ENCODE measurements at places on chromosomes 4 and X.
A peak's percentile ranks its signal among the peaks of the same experiment; 100 is the strongest.

DNA sequence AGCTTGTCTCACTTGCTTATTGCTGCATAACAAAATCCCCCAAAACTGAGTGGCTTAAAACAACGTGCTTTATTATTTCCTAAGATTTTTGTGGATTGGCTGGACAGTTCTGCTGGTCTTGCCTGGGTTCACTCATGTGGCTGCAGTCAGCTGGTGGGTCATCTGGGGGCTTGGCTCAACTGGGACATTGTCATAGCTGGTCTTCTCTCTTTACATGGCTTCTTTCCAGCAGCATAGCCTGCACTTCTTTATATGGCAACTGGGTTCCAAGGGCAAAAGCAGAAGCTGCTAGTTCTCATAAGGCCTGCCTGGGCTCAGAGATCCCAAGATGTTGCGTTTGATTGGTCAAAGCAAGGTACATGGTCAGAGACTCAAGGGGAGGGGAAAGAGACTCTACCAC lies 33.7 kb upstream of the STAG2 start:
- DNase-seq, result no peak

DNA sequence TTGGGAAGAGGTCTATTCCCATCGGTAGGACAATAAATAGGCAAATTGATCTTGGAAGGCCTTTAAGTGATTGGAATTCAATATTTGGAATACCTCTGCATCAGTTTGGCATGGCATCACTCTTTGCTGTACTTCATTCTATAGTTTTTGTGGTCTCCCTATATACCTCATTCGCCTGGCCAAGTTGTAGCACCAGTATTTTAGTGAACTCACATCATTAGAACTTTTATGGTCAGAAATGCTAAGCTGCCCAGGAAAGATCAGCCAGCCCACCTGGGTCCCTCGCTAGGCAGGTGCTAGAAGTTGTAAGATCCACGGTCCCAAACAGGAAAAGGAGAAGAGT lies 40.3 kb downstream of the ZCCHC13 start:
- no peak for DNase-seq

- DNase-seq, result no peak
These were observed 411.9 kb upstream of the ACTRT1 start for GRCh38 chrX:128464116-128464515.

- no peak for DNase-seq
These were observed 168.2 kb downstream of the ZNF518B start for GRCh38 chr4:10288830-10289537.

- DNase-seq, result no peak
These were observed 215.9 kb downstream of the LRBA start for GRCh38 chr4:150799207-150799606.

DNA sequence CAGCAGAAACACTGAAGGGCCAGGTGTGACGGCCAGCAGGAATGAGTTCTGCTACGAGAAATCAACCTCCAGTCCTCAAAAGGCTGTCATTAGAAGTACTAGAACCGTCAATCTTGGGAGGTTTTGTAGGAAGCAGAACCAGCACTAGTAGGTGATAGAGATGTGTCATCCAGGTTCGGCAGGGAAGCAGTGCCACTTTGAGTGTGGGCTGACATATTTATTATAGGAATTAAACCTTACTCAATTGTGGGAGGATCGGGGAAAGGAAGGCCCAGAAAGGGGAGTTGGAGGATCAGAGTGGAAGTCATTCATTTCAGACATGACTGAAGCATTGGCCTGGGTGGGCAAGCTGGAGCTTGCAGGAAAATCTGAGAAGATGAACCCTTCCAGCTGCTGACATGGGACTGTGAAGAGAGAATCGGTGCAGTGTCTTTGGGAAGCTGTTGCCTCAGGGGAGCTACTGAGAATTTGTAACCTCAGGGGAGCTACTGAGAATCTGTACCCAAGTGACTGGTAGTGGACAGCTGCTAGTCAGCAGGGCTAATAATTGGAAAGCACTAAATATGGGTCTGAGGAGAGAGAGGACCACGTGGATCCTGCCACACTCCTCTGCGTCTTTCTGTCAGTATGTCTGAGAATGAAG lies 177.4 kb downstream of the SPRY1 start:
- DNase-seq, result no peak

DNA sequence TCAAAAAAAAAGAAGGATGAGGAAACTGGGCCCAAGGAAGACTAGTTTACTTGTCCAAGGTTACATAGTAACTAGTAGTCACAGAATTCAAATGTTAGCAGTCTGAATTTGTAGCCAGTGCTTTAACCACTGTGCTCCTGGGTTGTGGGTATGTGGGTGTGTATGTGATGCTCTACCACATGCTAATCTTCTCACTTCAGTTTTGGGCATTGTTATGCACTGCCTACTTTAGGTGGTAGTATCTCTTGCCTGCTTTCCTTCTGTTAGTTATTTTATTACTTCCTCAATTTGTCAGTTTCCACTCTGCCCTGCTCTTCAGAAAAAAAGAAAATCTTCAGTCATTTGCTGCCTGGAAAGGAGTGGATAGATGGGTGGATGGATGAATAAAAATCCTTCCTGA lies 219.2 kb downstream of the RPA4 start:
- no peak for DNase-seq

DNA sequence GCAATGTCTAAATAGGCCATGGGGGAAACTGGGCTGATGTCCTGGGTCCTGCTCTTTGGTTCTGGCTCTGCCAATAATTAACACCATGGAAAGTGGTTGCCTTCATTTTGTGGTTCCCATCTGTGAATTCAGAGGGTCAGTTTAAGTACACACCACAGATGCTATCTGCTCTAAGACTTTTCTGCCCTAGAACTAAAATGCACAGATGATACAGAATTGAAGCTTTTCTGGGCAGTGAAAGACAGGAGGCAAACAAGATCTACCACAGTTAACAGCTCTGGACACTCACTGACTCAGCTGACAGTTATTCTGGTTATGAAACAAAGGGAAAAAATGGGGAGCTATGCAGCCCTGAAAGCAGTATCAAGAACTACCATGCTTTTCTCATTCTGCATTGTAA lies 37.3 kb downstream of the APBB2 start:
- no peak for DNase-seq

DNA sequence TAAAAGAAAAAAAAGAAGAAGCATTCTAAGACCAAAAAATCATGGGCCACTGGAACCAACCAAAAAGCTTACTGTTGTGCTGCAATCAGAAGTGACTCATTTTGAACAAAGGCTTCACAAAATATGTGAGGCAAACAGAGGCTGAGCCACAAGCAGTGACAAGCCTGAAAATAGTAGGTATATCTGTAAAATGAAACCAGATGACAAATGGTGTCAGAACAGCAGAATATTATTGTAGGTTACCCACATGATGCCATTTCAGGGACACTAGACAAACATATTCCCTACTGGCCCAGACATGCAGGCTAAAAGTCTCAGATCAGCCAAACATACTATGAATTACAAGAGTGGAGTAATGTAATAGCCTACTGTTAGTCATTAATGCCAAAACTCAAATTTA lies 1301.8 kb upstream of the DIAPH2 start:
- DNase-seq, result no peak

- no peak for DNase-seq
These were observed 150.0 kb downstream of the CBR4 start for GRCh38 chr4:168859888-168860694.

DNA sequence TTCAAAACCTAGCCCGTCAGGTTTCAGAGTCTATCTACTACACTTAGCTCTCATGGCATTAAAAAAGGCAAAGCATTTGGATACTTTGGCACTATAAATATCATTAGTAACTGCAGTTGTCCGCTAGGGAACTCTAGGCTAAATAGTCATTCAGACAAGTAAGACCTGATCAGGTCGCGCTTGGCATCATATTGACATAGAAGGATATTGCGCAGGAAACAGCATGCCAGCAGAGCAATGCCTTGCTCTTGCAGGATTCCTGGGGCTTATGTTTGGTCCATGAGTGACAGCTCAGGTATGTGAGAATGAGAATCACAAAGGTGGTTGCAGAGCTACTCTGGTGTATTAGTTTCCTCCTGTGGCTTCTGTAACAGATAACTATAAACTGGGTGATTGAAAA lies 62.7 kb downstream of the KDM6A start:
- no peak for DNase-seq

DNA sequence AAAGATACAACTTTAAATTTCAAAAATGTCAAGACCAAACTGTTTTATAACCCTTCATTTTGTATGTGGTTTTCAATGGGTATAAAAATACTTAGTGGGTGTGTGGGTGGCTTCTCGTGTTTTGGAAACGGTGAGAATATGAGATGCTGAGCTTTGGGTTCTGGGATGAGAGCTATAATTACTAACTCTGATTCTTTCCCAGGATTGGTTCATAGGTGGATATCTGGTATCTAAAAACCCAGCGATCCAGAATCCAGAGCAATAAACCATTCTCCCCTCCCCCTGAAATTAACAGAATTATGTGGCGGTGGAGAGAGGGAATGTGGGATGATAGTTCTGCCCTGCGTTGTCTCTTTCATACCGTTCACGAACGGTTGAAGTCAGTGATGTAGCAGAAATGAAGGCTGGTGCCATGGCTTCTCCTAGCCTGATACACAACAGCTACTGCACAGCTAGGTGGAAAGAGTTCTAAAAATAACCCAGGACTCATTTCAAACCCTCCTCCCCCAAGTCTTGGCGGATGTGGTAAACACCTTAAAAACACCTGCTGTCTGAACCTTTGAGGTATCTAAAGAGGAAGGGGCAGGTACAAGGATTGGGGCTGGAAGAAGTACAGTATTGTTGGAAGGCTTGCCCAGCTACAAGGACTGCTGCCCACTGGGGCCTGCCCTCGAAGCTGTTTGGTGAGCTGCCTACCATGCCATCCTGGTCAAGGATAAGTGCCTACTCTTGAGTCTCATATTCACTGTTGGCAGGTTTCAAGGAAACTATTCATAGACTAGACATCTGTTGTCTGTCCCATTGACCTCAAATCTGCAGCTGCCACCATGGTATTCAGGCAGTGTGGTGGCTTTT lies 44.5 kb downstream of the SEPTIN11 start:
- peak; percentile 22 for DNase-seq

DNA sequence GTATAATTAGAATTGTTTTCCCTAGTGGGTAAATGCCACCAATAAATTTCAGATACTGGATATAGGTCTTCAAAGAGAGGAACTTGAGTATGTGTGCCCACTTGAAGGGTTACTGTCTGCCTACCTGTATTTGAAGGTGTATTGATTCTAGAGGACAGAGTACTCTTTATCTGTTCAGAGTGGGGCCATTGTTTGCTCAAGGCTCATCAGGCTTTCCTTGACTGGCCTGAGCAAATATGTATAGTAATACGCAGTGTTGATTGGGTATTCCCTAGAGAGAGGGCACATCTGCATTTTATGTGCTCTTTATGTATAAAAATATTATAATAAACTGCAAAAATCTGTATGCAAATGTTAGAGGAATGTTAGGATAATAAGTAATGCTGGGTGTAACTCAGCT lies 23.7 kb downstream of the RP2 start:
- no peak for DNase-seq

DNA sequence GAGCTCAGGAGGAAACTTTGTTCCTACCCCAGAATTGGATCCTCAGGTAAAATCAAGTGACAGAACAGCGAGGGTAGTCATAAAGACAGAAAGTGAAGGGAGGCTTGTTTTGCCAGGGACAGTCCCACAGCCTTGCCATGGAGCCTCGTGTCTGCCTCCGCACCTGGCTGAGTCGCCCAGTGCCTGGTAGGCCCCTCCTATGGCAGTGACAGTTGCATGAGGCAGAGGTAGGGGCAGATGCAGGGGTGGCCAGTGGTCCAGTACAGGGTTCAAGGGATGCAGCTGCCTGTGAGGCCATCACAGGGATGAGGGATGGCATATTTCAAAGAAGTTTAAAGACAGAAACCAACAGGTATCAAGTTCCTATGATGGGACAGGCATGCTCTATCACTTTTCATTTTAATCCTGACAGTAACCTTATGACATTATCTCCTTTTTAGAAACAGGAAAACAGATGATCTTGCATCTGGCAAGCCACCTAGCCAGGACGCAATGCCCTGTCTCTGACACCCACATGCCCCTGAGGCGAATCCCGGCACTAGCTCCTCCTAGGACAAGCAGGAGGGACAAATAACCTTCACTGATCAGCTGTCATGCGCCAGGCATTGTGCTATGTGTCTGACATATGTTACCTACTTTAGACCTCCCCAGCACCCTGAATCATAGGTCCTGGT lies 127.4 kb upstream of the ENPP6 start:
- no peak for DNase-seq

DNA sequence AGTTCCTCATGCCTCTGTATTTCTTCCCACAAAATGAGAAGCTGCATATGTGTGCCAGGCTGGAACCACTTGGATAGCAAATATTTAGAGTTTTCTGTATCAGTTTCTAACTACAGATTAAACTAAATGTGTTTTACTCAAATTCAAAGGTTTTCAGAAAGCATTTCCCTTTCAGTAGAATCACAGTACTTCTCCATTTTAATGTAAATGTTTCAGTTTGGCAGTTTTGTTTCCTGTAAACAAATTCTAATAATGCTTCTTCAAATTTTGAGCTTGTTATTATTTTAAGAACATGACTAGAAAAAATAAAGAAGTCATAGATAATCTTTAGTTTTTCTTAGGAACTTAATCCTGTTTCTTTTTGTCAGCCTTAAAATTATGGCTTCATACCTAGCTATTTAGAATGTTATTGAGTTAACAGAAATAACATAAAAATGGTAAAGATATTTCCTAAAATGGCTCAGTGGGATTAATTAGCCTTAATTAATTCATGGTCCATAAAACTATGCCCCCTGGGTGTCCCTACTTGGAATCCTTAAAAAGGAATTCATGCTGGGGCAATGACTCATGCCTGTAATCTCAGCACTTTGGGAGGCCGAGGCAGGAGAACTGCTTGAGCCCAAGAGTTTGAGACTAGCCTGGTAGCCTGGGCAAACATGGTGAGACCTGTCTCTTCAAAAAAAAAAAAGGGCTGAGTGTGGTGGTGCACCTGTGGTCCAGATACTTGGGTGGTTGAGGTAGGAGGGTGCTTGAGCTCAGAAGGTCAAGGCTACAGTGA lies 83.8 kb upstream of the GPR34 start:
- DNase-seq, result no peak

DNA sequence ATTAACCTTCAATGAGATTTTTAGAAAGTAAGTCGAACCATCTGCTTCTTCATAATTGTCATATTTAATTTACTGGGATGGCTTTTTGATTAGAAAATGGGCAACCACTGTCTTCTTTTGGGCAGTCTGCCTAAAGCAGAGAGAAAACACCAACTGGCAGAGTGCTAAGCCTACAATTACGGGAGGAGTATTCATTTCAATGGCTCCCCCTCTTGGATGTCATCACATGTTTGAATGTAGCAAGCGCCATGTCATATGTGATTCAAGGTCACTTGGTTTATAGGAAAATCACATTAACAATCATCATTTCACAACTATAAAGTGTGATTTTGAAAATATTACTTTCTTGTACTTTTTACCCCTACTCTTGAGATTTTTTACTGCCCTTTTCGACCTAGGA lies 261.9 kb downstream of the FRMPD4 start:
- no peak for DNase-seq

DNA sequence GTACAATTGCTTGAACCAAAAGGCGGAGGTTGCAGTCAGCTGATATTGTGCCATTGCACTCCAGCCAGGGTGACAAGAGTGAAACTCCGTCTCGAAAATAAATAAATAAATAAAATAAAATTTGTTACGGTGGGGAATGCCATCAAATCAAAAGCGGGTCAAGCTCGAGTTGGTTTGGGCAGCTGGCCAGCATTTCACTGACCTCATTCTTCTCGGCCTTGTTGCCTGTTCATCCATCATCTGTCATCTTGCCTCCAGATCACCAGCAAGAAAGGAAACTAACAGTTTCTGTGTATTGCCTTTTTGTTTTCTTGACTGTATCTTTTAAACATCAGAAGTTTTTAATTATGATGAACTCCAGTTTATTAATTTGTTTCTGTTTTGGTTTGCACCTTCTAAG lies 31.5 kb upstream of the KLHL2 start:
- no peak for DNase-seq

GRCh38 chr4:183320211-183321059 lies at the start of gene CLDN22:
CLDN22 (minus strand) TSS chr4:183320276; CDS start chr4:183320218, 58 bp downstream.
- no peak for DNase-seq

GRCh38 chr4:135354876-135355275 lies 1153.3 kb upstream of the PABPC4L start:
- no peak for DNase-seq
